ENCODE measurements at places on chromosomes 3 and 15. TPM values are rescaled to one million over a fixed set of nuclear protein-coding genes. Genes with fewer than 3 reads are reported as not detected.

Gene SLC22A13
- total RNA-seq, result 0.67 TPM

Gene COL8A1
- total RNA-seq, result not detected

Gene TYRO3
- total RNA-seq, result 0.36 TPM

Gene GXYLT2
- not detected for total RNA-seq

Gene TFG
- total RNA-seq, result 44.9 TPM

All from CD4-positive, alpha-beta memory T cell (primary cell).